Subcutaneous adipose tissue (tissue), 4 donors: ENCODE measurements at places on chromosomes 3 and 15. TPM values are rescaled to one million over a fixed set of nuclear protein-coding genes. Genes with fewer than 3 reads are reported as not detected.

The ISLR2 gene
- not detected for total RNA-seq

The MCF2L2 gene
- 0.66 TPM for total RNA-seq

The TMEM40 gene
- not detected for total RNA-seq

The TLR9 gene
- total RNA-seq = not detected

The THPO gene
- not detected for total RNA-seq

The CPLX3 gene
- total RNA-seq = not detected

The BCHE gene
- total RNA-seq = 1.7 TPM

The GP9 gene
- not detected for total RNA-seq

The SLC22A14 gene
- not detected for total RNA-seq

The GATM gene
- total RNA-seq = 27.6 TPM

The C3orf85 gene
- total RNA-seq = not detected

The SERPINI2 gene
- not detected for total RNA-seq

The UBE3A gene
- 68.5 TPM for total RNA-seq

The ITIH1 gene
- 0.34 TPM for total RNA-seq

The MESD gene
- 22.7 TPM for total RNA-seq

The GOLGA8R gene
- 2.0 TPM for total RNA-seq

The ARL6IP5 gene
- total RNA-seq = 266 TPM

The EFCC1 gene
- 1.1 TPM for total RNA-seq

The ETFA gene
- 148 TPM for total RNA-seq
